ENCODE measurements at places on chromosomes 5 and 9.

DNA sequence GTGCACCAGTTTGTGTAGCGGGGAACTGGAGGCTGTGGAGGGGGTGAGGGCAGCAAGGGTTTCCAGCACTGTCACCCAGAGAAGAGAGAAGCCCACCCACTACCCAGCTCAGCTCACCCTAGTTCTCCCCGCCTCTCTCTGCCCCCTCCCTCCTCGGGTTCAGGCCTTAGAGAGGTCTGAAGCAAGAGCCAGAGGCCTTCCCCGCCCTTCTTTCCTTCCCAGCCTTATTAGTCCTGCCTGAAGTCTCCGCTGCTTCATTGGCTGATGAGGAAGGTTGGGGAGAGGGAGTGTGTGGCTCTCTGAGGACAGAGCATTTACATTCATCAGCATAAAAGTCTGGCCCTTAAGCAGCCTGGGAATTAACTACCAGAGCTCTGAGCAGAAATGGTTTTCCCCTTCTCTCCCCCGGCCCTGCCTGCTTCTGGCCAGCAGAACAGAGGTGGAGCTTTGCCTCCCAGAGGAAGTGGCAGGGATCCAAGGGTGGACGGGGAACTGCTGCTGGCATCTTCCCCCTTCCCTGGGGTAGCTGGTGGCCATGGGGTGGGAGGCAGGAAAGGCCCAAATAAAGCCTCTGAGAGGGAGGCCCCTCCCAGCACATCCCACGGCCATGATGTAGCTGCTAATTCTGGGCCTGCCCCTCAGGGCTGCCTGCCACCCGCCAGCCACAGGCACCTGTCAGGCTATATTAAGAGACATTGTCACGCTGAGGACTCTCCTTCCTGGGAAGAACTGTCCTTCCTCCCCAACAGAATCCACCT, 4.1 kb downstream of the DNAJB5 start:
- no peak for DNase-seq

DNA sequence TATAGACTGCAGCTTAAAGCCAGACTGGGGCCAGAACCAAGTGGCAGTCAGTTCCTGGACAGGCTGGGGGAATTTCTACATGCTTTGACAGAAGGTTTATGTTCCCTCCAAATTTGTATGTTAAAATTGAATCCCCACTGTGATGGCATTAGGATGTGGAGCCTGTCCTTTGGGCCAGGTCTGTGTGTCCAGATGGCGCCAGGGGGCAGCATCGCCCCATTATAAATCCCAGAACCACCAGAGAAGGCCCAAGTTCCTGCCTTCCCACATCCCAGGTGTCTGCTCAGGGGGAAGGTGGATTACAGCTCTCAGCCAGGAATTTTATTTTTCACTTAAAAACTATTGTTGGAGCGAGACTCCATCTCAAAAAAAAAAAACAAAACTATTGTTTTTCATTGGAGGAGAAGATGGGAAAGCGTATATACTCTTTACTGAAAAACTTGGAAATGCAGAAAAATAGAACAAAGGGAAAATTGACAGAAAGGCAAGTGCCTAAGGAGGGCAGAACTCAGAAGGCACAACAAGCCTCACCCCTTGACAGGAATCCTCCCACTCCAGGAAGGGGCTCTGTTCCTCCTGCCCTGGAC, 5.0 kb downstream of the IL3 start:
- no peak for DNase-seq

DNA sequence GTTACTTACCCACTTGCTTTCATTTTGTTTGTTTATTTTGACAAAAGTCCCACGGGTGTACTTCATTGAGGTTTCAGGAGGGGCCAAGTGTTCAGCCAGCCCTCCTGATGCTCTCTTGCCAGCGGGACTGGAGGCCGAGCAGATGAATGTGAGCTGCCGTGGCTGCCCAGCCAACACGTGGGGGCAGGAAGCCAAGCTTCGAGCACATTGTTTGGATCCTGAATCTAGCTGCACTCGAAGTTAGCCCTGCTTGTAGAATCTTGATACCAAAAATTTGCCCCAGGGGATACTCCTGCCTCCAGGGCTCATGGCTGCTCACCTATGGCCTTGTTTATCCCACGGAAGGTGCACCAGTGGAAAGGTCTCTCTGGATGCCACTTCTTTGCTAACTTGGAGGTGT, 49.3 kb downstream of the RASGEF1C start:
- DNase-seq: no peak

DNA sequence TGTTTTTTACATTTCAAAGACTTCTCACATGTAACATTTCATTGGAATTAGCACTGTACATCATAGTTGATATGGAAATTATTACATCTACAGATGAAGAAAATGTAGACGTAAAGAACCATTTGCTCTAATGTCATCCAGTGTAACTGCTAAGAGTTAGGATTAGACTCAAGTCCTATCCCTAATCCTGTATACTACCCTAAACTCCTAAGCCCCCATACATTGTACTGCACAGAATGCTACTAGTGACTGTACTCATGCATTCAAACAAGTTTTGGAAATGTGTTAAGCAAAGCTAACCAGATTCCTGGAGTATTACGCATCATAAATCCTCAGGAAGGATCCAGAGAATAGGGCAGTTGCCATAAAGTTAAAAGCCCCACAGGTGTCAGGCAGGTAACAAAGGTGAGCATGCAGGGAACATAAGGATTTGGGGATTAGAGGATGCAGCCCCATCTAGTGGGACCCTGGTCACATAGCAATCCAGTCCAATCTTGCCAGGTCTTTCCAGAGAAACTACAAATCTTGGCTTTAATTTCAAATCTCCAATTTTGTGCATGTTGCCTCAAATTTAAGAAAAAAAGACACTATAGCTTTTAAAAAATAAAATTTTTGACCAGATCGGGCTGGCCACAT, 32.0 kb downstream of the HAVCR1 start:
- DNase-seq: no peak

DNA sequence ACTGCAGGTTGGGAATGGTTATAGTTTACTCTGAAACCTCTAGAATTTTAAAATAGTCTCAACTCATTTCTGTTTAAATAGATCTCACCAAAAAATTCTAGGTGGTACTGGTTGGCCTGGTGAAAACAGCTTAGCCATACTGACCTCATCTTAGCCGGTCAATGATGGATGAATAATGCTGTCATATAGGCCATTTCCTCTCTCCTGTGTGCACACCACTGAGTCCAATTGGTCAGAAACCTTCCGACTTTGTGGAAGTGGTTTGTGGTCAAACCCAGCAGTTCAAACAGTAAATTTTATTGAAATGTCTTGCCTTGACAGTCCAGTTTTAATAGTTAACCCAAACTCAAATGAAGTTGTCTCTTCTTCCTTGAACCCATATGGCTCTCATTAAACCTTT, 98.6 kb downstream of the GIN1 start:
- no peak for DNase-seq

DNA sequence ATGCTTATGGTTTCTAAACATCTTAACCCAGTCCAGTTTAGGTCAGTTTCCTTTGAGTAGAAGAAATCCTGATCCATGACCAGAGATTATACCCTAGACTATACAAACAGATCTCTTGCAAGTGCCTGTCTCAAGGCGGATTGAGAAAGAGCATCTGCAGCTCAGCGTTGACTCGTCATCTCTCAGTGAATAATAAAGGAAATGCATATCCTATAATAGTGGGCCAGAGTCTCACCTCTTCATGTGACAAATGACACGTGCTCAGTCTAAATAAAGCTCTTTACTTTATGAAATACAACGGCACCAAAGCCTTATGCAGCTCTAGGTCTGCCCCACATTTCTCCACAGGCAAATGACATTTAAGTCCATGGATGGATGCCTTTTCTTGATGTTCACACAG, 179.4 kb upstream of the NR3C1 start:
- DNase-seq: no peak

- no peak for DNase-seq
These were observed 127.1 kb upstream of the GLRA1 start for GRCh38 chr5:152051499-152052454.

GRCh38 chr5:80987078-80987766, 27.1 kb downstream of the RASGRF2 start:
- no peak for DNase-seq

DNA sequence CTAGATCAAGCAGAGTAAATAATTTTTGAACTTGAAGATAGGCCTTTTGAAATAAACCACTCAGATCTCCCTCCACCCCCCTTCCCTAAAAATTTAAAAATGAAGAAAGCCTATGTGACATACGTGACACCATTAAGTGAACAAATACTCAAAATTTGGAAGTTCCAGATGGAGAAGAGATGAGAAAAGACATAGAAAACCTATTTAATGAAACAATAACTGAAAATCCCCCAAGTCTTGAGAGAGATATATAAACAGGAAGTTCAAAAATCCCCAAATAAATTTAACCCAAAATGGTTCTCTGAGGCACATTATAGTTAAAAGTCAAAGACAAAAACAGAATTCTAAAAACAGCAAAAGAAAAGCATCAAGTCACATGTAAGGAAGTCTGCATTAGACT, 428.6 kb downstream of the PSAT1 start:
- no peak for DNase-seq

GRCh38 chr9:109861918-109862317, 81.9 kb downstream of the PALM2AKAP2 start:
- DNase-seq: no peak

DNA sequence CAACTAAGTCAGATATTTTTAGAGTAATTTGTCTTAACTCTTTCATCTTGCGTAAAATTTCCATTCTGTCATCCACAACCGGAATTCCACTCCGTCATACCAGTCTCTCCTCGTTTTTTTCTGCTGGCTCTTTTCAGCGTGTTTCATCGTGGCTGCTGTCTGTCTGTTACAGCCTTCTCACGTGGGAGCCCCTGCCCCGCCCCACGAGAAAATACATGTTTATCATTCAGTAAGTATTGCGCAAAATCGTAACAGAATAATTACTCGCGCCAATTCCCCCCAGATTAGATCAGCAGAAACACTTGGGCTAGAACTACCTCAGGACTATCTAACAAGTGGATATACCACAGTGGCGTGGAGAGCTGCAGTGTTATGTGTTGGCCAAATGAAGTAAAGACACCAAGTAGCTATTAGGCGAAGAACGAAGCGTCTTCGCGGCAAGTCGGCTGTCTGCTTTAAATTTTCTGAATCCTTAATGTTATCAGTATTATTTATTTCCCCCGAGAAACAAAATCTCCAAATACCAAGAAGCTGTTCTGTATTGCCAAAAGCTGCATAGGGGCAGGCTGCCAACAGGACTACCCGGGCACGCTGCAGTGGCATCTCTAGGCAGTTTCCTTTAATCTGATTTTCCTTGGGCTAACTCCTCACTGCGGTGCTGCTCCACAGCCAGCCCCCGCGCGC, 566 bp upstream of the FOCAD start:
- no peak for DNase-seq

DNA sequence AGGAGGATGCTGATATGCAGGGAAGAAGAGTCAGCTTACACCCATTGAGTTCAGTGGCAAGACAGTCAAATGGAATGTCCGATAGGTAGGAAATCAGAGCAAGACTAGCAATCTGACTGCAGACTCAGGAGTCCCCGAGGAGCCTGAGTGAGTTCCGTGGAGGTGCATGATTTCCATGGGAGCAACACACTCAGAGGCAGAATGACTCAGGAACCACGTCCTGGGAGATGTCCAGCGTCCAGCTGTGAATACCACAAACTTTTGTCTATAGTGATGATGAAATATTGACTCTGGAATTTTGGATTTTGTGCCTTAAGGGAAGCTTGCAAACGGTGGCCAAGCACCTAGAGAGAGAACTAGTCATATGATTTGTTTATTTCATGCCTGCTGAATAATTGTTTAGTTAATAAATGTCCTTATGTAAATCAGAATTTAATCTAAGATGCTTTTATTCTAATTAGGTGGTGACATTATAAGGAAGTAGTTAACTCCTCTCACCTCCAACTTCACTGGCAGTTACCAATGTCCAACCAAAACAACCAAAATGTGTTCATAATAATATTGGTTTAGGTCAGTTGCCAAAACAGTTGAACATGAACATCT, 100.4 kb downstream of the PDE4D start:
- DNase-seq: no peak

GRCh38 chr5:120155873-120156272, 308.2 kb upstream of the PRR16 start:
- DNase-seq: no peak

GRCh38 chr9:90175257-90175656, 467.4 kb downstream of the DIRAS2 start:
- no peak for DNase-seq

DNA sequence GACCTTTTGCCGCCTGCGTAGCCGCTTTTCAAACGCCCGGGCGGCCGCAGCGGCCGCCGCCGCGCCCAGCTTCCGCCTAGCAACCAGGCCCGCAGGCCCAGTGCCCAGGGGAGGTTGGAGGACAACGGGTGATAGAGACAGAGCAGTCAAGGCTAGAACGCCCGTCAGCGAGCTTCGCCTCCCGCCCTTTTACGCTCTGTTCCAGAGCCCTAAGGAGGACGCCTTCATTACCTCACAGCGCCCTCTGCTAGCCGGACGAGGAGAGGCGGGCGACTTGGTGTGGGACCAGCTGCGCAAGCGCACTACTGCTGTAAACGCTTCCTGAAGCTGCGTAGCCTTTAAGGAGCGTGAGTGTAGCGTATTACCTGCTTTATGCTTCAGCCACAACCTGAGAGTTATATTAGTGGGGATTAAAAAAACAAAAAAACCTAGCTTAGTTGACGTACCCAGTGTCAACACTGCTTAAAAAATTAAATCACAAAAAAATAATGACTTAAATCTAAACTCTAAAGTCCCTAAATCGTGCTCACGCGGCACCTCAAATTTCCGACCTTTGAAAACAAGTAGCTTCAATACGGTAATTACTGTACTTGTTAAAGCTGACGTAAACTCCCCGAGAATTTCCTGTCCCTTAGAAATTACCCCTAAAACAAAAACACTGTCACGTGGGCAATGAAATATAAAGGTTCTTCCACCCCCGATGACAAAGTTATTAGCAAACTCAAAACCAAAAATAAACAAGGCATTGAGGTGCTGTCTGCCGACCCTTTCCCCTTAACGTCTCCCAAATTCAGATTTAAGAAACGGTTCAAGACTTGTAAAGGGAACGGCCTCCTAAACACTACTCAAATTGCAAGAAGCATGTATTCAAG, at the start of gene CEP120:
TSS of gene CEP120 (minus strand) at position 126 of the 872 bp plus-strand sequence. CDS start 405 bp downstream, outside the sequence.
- peak; percentile 96 for DNase-seq

Measured in activated CD8-positive, alpha-beta memory T cell treated with anti-CD3 and anti-CD28 coated beads for 4 hours (primary cell).